ENCODE measurements at places on chromosomes 7 and 10.
A peak's percentile ranks its signal among the peaks of the same experiment; 100 is the strongest.

GRCh38 chr7:81407094-81407493, 362.8 kb downstream of the HGF start:
- DNase-seq, result no peak

DNA sequence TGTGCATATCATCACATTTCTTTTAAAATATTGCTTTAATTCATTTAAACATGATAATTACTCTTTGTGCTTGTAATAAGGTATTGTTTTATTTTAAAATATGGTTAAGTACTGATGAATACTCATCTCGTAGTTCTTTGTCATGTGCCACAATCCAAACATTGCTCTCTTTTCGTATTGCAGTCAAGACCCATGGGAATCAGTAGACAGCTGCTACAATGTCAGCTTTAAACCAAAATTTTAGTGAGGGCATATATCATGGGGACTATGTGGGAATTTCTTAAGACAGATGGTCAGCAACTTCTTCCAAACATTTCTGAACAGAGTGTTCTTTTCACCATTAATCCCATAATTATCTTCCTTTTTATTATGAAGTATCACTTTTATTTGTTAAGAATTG, 77.2 kb upstream of the FZD1 start:
- DNase-seq, result no peak

GRCh38 chr7:11714676-11715075, 117.3 kb downstream of the THSD7A start:
- DNase-seq, result peak; percentile 8

DNA sequence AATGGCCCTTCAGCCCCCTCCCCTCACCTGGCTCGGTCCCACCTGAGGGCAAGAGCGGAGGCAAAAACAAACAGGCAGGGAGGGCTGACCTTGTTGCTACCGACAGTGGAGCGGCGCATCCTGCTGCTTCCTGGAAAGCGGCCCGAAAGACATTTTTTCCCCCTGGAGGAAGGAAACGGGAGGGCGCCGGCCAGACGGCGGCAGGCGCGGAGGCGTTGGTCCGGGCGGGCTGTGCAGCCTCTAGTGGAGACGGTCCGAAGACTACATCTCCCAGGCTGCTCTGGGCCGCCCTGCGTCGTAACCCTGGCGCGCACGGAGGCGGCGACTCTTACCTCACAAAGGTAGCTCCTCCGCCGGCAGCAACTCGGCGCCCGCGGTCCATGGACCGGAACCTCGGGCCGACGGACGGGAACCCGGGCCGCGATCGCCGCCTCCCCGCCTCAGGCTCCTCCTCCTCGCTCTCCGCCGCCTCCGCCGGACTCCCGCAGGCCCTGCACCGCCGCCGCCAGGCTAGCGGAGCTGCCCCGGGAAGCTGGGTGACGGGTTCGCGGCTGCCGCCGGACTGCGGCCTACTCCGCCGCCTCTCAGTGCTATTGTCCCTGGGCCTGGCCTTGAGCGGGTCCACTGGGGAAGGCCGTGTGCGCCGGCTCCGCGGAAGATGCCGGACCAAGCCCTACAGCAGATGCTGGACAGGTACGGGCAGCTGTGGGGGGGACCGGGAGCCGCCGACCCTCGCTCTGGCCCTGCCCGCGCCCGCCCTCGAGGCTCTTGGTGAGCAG, at the start of the genes CPEB3 and MARCHF5:
Gene CPEB3 (minus strand): TSS at position 242 of the 779 bp plus-strand sequence. CDS start 50,728 bp downstream, outside the sequence.
Gene MARCHF5 (plus strand): TSS at position 331 of the 779 bp plus-strand sequence. CDS start 328 bp downstream, at position 659.
- peak; percentile 96 for DNase-seq

DNA sequence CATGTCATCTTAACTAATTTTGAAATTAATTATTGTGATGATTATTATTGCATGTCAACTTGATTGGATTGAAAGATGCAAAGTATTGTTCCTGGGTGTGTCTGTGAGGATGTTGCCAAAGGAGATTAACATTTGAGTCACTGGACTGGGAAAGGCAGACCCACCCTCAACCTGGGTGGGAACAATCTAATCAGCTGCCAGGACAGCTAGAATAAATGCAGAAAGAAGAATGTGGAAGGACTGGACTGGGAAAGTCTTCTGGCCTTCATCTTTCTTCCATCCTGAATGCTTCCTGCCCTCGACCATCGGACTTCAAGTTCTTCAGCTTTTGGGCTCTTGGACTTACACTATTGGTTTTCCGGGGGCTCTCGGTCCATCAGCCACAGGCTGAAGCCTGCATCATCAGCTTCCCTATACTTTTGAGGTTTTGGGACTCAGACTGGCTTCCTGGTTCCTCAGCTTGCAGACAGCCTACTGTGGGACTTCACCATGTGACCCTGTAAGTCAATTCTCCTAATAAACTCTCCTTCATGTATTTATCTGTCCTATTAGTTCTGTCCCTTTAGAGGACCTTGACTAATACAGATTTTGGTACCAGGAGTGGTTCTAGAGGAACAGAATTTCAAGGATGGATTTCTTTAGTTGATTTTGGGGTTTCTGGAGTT, 959.8 kb downstream of the ANKRD7 start:
- no peak for DNase-seq

DNA sequence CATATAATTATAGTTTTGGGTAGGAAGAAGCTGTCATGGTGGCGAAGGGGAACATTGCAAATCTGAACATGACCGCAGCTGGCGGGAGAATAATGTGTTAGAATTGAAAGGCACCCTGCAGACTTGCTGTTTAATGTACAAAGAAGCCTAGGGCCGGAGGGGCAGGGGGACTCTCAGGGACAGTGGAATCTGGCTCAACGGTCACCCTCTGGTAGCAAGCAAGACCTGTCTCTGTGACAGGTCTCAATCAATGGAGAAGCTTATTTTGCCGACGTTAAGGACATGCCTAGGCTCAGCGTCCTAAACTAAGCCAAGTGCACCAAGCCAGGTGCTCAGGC, 177.3 kb downstream of the NSUN6 start:
- DNase-seq, result no peak

- no peak for DNase-seq
These were observed 19.7 kb downstream of the SKIDA1 start for GRCh38 chr10:21505711-21506278.

GRCh38 chr10:2885288-2886278, 181.8 kb upstream of the PFKP start:
- no peak for DNase-seq

DNA sequence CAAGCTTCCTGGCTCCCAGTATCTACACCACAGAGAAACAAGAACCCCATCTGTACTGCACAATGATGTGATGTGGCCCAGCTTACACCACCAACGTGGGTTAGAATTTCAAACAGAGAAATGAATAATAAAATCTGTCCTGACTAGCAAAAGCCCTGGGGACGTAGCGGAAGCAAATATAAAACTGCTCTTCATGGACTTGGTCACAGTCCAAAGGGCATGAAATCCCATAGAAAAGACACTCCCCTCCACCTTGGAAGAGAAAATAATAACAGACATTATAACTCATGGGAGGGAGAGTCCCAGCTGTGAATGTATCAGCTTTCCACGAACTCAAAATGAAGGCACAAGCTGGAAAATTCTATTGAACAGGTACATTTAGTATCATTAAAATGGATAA, 205.3 kb upstream of the GALNT17 start:
- DNase-seq, result no peak

- no peak for DNase-seq
These were observed 105.1 kb downstream of the PTPRN2 start for GRCh38 chr7:158482480-158482879.

- DNase-seq, result no peak
These were observed 20.6 kb upstream of the CDCA7L start for GRCh38 chr7:21966271-21966670.

DNA sequence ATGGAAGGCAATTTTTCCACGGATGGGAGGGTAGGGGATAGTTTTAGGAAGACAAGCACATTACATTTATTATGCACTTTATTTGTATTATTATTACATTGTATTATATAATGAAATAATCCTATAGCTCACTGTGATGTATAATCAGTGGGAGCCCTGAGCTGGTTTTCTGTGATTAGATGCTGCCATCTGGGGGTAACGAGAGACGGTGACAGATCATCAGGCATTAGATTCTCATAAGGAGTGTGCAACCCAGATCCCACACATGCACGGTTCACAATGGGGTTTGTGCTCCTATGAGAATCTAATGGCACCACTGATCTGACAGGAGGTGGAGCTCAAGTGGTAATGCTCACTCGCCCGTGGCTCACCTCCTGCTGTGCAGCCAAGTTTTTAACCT, 103.9 kb upstream of the STK17A start:
- DNase-seq, result peak; percentile 21

GRCh38 chr7:34675749-34676374, 17.8 kb downstream of the NPSR1 start:
- peak; percentile 29 for DNase-seq

DNA sequence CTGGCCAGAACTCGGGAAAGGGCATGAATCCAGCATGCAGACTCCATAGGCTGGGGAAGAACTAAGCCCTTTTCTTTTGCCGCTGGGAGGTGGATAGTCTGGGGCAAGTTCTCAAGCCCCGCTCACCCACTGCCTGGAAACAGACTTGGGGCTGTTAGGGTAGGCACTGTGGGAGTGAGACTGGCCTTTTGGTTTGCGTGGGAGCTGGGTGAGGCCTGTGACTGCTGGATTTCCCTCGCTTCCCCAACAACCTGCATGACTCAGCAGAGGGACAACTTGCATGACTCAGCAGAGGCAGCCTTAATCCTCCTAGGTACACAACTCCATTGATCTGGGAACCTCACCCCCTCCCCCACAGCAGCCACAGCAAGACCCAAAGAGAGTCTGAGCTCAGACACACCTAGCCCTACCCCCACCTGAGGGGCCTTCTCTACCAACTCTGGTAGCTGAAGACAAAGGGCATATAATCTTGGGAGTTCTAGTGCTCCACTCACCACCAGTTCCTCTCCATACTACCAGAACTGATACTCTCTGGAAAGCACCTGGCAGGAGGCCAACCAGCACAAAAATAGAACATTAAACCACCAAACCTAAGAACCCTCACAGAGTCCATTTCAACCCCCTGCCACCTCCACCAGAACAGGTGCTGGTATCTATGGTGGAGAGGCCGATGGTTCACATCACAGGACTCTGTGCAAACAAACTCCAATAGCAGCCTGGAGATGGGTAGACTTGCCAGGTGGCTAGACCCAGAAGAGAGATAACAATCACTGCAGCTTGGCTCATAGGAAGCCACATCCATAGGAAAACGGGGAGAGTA, 81.4 kb upstream of the LAMB4 start:
- DNase-seq, result no peak

GRCh38 chr7:135716677-135717238, 11.2 kb downstream of the SLC13A4 start:
- peak; percentile 87 for DNase-seq

Data from fibroblast of skin of scalp (primary cell).